ENCODE measurements at places on chromosomes 4 and X.
A peak's percentile ranks its signal among the peaks of the same experiment; 100 is the strongest.

GRCh38 chrX:79630033-79631009, 263.2 kb upstream of the ITM2A start:
- DNase-seq, result no peak

DNA sequence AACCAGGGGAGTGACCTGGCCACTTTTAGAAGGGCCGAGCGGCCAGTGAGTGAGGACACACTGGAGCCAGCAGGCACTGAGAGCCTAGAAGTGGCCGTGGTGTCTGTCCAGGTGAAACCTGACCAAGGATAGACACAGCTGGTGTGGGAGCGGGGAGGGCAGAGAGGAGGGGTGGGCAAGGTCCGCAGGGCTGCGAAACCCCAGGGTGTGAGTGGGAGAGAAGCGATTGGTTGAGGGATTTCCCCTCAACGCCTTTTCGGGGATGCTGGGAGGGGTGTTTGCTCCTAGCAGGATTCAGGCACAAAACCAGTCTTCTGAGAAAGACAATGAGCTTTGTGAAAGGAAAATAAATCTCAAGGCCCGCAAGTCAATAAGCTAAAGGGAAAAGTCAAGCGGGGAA, 33.2 kb upstream of the ARSD start:
- DNase-seq, result no peak

GRCh38 chr4:8182858-8183725, 16.0 kb upstream of the SH3TC1 start:
- no peak for DNase-seq

GRCh38 chr4:10684631-10685030, at the start of gene CLNK:
Gene CLNK (minus strand): TSS chr4:10684768. CDS start chr4:10667869, 16,899 bp downstream.
- DNase-seq, result no peak

- no peak for DNase-seq
Measured at GRCh38 chr4:121034017-121034416, 38.3 kb downstream of the NDNF start.

DNA sequence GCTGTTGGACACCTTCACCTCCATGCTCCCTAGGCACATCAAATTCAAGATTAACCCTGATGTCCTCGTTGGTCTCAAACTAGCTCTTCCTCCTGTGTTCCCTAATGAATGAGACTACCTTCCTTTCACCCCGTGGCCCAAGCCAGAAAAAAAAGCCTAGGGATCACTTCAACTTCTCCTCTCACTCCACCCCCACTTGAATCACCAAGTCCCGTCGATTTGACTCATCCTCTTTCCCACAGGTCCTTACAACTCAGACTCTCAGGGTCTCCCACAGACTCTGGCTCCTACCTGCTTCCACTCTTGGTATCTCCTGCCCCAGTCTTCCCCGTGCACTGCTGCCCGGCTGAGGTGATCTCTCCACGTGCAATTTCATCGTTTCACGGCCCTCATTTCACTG, 8.5 kb downstream of the SLC25A43 start:
- no peak for DNase-seq

DNA sequence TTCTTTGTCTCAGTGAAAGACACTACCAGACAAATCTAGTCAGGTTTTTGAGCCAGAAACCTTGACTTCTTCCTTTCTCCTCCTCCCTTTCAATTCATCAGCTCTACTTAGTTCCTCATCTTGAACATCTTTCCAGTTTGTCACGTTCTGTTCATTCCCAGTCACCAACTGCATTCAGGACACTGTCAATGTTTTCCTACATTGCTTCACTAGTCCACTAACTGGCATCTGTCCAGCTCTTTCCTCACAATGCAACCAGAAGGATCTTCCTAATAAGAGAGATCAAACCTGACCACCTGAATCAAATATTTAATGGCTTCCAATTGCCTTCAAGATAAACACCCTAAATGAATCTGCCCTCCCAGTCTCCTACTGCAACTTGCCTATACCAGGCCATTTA, 52.5 kb downstream of the SYNPO2 start:
- no peak for DNase-seq

GRCh38 chrX:12580548-12580947, 210.7 kb upstream of the PRPS2 start:
- no peak for DNase-seq

GRCh38 chrX:153440556-153441135, 5.2 kb downstream of the TREX2 start:
- DNase-seq, result no peak

- DNase-seq, result peak; percentile 2
Measured at GRCh38 chrX:94961730-94962129, 1287.7 kb downstream of the FAM133A start.

- peak; percentile 16 for DNase-seq
Measured at GRCh38 chr4:122576261-122577188, 44.3 kb downstream of the IL21 start.

GRCh38 chr4:169945636-169946035, 80.6 kb downstream of the MFAP3L start:
- no peak for DNase-seq

GRCh38 chr4:76955182-76955581, 5.6 kb downstream of the SEPTIN11 start:
- DNase-seq, result no peak

GRCh38 chr4:155039162-155039561, 169.3 kb upstream of the NPY2R start:
- DNase-seq, result no peak

DNA sequence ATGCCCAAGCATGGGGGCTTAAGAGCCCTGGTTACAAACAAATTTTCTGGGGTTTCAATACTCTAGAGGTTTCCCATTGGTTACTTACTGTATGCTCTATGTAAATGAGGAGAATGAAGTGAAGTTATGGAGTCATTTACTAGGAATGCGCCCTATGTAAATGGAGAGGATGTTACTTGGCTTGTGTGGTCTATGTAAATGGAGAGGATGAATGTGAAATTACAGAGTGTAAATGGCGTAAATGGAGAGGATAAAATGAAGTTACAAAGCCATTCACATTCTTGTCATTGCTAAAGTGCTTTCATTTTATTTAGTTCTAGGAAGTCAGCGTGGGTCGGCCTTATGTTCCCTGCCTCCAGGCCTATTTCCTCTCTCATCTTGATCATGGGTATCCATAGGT, 810.5 kb upstream of the ADGRL3 start:
- no peak for DNase-seq

DNA sequence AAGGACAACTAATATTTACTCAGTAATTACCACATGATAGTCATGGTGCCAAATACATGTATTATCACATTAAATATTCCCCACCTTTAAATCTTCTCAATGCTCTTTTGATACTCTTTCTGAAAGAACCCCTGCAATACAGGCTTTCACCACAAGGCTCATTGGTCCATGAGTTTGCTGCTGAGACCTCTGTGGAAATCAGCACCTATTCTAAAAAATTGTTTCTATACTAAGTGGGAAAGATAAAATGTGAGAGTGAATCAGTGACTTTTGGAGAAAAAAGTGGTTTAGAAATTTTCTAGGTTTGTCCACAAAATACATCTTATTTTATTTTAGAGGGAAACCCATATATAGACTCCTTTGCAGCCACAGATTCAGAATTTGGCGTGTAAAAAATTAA, 257.3 kb downstream of the ZIC3 start:
- DNase-seq, result peak; percentile 1

GRCh38 chr4:92111493-92111892, 192.3 kb upstream of the GRID2 start:
- DNase-seq, result no peak

DNA sequence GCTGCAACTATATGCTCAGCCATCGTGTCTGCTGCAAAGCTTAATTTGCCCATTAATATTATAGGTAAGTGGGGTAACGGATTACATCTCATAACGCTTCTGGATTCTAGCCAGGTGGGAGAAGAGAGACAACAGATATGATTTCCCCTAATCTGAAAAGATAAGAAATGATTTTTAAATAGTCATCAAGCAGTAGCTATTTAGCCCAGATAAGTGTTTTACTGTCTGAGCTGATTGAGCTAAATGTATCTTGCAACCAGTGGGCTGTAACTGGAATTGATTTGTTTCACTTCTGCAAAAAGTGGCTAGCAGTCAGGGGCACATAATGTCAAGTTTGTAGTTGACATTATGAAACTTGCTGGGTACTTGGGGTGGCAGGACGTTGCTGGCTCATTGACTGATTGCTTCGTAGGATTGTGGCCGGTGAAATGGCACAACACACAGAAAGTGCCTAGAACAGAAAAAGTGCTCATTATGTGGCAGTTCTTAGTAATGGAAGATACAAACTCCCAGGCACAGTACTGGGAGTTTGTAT, 18.5 kb downstream of the LAP3 start:
- DNase-seq, result no peak

GRCh38 chrX:37912304-37912703, 64.9 kb upstream of the DYNLT3 start:
- no peak for DNase-seq

- DNase-seq, result no peak
Measured at GRCh38 chr4:121449416-121449815, 68.6 kb upstream of the QRFPR start.

DNA sequence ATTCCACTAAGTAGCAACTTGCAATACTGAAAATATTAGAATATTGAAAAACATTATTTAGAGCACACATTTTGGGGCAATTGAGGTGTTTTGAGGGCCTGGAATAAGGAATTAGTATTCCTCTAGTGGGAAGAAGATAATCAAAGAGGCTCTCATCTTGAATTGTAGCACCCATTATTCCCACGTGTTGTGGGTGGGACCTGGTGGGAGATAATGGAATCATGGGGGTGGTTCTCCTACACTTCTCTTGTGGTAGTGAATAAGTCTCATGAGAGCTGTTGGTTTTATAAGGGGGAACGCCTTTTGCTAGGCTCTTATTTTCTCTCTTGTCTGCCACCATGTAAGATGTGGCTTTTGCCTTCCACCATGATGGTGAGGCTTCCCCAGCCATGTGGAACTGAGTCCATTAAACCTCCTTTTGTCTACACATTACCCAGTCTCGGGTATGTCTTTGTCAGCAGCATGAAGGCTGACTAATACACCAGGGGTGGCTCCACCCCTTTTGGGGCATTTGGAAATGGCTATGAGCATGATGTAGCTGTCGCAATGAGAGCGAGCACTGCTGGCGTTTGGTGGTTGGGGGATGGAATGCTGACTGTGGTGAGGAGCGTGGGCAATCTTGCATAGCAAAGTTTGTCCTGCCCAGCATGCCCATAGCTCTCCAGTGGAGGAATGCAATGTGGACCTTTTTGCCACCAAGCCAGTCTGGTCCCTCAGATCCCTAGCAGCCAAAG, 308.2 kb downstream of the FRMPD4 start:
- DNase-seq, result no peak

- no peak for DNase-seq
Measured at GRCh38 chr4:52202931-52203330, 151.8 kb downstream of the SPATA18 start.

DNA sequence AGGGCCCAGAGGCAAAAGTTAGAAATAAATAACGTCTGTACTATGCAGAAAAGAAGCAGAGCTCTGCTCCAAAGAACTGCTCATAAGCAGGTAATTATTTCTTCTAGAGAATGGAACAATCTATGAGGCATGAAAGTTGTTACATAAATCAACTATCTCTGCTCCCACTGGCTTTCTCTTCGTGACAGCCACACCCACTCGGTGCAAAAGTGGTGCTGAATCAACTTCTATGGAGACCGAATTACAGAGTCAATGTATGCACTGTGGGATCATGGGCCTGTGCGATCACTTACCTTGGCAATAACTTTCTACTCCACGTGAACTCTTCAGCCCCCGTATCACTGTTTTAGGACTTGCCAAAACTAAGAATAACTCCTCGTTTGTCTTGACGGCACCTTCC, 99.4 kb upstream of the ATXN3L start:
- DNase-seq, result no peak

DNA sequence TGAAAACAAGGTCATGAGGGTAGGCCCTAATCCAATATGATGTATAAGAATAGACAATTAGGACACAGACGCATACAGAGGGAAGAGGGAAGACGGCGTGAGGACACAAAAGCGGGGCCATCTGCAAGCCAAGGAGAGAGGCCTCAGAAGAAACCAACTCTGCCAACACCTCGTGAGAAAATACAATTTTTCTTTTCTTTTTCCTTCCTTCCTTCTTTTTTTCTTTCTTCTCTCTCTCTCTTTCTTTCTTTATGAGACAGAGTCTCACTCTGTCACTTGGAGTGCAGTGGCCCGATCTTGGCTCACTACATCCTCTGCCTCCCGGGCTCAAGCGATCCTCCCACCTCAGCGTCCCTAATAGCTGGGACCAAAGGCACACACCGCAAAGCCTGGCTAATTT, 1.5 kb upstream of the PKD2 start:
- no peak for DNase-seq

DNA sequence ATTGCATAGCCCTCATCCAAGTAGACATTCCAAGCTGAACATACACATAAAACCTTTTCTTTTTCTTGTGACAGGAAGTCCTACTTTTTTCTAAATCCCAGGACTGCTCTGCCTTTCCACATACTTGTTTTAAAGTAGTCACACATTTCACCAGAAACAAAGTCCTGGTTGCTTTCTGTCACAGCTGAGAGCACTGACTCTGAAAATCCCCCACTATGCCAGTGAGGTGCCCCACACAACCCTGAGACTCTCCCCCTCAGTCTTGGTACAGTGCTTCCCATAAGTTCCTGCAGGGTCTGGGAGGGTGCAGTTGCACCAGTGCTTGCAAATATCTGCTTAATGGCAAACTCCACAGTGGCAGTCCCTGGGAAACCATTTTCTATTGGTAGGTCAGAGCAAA, 84.2 kb downstream of the DCHS2 start:
- DNase-seq, result no peak

GRCh38 chr4:112910109-112910736, 139.2 kb upstream of the ANK2 start:
- DNase-seq, result peak; percentile 33

GRCh38 chr4:26217961-26218676, 102.7 kb upstream of the RBPJ start:
- peak; percentile 23 for DNase-seq

DNA sequence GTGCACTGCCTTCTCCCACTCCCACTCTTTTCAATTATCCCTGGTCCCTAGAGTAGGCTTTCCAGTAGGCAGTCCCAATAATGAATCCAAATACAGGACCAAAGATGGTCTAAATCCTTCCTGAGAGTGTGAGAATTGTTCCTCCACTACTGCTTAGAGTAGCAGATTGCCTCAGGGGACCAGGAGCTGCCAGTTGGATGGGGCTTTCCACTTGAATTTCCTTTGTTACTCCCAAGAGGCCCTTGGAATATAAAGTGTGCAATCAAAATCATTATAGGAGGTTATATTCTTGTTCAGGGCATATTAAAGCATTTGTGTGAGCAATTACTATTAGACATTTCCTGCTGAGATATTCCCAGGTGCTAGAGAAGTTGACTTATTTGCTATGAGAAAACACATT, 156.6 kb upstream of the TLL1 start:
- no peak for DNase-seq

GRCh38 chr4:73676861-73677323, 56.7 kb upstream of the RASSF6 start:
- DNase-seq, result no peak

GRCh38 chrX:130467936-130468335, 66.1 kb downstream of the RBMX2 start:
- DNase-seq, result no peak

GRCh38 chr4:78047366-78047765, 9.8 kb upstream of the FRAS1 start:
- DNase-seq, result no peak

- DNase-seq, result no peak
Measured at GRCh38 chr4:47505666-47506065, 20.6 kb downstream of the ATP10D start.

- peak; percentile 27 for DNase-seq
Measured at GRCh38 chrX:136954930-136955329, 74.4 kb upstream of the RBMX start.

- DNase-seq, result no peak
Measured at GRCh38 chr4:94995684-94996394, 238.1 kb downstream of the BMPR1B start.

- DNase-seq, result no peak
Measured at GRCh38 chr4:77023920-77024319, 51.9 kb downstream of the CCNI start.

GRCh38 chr4:30801876-30802275, 81.7 kb downstream of the PCDH7 start:
- DNase-seq, result no peak
